ENCODE measurements at places on chromosomes 5 and 9.

DNA sequence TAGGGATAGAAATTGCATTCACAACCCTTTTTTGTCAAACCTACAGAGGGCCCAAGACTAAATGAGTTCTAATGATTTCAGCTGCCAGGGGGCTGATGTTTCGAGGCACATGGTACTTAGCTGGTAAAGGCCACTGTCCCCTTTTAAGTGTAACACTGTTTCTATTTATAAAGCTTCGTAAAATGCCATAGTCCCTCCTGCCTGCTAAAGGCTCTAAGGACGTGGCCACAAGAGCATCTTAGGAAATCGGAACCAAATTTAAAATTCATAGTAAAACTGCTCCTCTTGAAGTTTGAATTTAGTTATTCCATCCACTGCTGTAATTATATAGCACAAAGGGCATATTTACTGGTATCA, 170.3 kb upstream of the WWC1 start:
- no peak for DNase-seq

- DNase-seq = no peak
Measured at GRCh38 chr9:76425677-76426453, 31.6 kb upstream of the RFK start.

DNA sequence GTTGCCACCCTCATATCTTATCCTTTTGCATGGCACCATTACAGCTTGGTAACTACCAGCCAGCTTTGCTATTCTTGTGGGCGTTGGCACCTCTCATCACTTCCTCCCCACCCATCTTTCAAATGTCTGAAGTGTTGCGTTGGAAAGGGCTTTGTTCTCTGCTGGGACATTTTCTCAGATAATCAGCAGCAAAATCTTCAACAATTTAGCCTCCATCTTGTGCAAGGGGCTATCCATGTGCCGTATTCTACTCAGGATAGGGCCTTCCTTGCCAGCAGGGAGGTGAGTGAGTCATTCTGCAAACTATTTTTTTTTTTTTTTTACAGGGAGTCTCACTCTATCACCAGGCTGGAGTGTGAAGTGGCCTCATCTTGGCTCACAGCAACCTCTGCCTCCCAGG, 62.1 kb upstream of the NUDT12 start:
- no peak for DNase-seq

GRCh38 chr9:137678202-137678601, 59.4 kb downstream of the EHMT1 start:
- DNase-seq = no peak

DNA sequence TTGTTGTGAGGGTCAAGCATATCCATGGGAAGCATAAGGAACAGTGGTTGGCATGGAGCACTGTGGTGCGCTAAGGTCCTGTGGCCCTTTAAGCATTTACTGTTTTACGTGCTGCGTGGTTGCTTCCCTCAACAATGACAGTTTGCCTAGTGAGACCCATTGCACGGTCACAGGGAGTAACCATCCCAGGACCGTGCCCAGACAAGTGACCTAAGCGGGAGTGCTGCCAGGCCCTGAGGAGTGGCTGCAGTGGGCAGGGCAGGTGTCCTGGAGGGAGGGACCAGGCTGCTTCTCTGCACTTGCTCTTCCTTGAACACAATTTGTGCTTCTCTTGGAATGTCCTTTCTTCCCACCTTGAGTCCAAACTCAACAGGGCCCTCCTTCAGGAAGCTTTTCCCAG, 64.6 kb downstream of the RGS3 start:
- DNase-seq = no peak

GRCh38 chr9:68933434-68934328, 80.2 kb downstream of the PRKACG start:
- DNase-seq = no peak

- peak; percentile 16 for DNase-seq
Measured at GRCh38 chr5:141657937-141658545, 6.8 kb upstream of the FCHSD1 start.

- DNase-seq = no peak
Measured at GRCh38 chr5:134576386-134577021, 51.0 kb downstream of the JADE2 start.

DNA sequence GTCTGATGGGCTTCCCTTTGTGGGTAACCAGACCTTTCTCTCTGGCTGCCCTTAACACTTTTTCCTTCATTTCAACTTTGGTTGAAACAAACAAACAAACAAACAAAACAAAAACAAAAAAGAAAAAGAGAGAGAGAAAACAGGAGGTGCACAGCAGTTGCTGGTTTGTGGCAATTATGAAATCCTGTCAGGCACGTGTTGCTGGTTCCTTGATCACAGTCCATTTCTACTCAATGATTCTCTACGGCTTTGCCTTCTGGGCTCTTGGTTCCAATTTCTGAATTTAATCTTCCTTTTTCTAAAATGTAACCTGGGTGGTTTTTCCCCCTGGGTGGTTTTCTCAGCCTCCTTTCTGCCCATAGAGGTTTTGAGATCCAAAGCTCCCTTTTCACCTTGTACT, 17.8 kb upstream of the PANK3 start:
- DNase-seq = no peak

DNA sequence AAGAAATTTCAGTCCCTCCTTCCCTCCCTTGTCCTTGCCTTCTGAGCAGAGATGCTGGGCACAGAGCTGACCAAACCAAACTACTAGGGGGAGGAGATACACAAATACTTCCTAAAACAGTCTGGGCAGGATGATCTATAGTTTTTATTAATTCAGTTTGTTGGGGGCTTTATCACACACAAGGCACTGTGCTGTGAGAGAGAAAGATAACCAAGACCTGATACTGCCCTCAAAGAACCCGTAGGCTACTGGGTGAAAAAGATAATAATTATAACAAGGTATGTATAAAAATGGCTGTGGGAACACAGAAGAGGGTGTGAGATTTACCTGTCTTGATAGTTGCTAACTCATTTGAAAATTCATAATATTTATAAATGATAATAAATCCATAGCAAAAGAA, 354.7 kb downstream of the NDUFS4 start:
- DNase-seq = peak; percentile 64

DNA sequence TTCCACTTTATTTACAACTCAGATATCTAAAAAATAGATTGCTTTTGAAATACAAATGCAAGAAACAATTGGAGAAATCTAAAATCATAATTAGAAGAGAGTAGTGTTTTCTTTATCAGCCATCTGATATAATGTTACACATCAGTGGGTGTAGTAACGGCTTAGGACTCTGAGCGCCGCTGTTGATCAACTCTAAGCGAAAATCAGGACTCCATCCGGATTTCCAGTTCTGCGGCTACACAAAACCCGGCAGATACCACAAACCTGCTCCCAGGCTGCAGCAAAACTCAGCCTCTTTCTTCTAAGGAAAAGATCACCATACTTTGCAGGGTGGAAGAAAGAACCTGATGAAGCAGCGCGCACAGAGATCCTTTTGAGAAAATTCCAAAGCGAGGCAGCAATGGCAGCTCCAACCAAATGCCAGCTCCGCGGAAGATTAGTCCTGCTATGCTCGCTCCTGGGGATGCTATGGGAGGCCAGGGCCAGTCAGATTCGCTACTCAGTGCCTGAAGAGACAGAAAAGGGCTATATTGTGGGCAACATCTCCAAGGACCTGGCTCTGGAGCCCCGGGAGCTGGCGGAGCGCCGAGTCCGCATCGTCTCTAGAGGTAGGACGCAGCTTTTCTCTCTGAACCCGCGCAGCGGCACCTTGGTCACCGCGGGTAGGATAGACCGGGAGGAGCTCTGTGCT, at the start of gene PCDHGA9:
Gene PCDHGA9 (plus strand): TSS at position 226 of the 691 bp plus-strand sequence. CDS start 175 bp downstream, at position 401.
- peak; percentile 10 for DNase-seq

- no peak for DNase-seq
Measured at GRCh38 chr9:113753398-113754119, 122.5 kb upstream of the ZNF618 start.

- no peak for DNase-seq
Measured at GRCh38 chr5:129698661-129699060, 49.2 kb upstream of the MINAR2 start.

- no peak for DNase-seq
Measured at GRCh38 chr5:139306628-139307379, 13.3 kb downstream of the MATR3 start.

DNA sequence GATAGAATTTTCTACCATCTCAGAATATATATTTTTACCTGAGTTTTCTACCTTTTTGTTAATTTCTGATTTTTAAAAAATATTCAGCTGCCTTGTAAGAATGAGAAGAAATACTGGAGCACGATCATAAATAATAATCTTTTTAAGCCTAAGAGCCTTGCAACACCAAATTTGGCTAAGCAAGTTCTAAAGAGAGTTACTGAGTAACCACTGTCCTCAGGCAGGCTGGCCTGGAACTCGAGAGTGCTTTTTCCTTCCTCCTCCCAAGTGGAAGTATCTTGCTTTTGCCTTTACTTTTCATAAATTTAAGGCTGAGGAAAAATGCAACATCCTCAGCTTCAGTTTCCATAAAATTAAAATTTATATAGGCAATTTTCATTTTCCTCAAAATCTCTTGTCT, 21.0 kb downstream of the GLRX start:
- DNase-seq = no peak

- DNase-seq = no peak
Measured at GRCh38 chr5:124755565-124755964, 9.1 kb upstream of the ZNF608 start.

GRCh38 chr5:31047621-31048020, 145.9 kb upstream of the CDH6 start:
- no peak for DNase-seq

GRCh38 chr5:135223404-135223803, 175.6 kb downstream of the MACROH2A1 start:
- no peak for DNase-seq

GRCh38 chr5:121976979-121977378, 15.2 kb downstream of the SRFBP1 start:
- DNase-seq = no peak

Data from erythroblast (primary cell).